ENCODE measurements at places on chromosomes 16 and 17.

DNA sequence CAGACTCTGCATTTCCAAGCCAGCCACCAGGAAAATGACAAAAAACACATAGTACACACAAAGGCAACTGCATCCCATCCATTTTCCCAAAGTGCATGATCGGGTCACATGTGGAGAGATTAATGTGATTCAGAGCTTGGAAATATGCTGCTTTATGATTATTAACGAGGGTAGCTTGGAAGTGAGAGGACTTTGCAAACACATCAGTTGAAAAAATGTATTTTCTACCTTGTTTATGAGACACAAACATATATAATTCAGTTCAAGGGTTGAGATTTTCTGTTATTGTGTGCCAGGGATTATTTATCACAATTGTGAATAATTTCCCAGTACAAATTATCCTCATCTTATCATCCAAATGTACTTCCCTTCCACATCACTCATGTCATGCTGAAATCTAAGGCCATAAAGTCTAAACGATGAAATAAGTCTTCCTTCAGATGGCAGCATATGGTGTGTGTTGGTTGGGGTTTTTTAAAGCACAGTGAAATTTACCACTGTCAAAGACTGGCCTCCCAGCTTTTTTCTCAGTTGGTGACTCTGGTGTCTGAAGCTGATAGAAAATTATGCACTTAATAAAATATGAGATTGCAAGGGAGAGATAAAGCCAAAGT lies 104.7 kb upstream of the ADAMTS18 start:
- DNase-seq: no peak

DNA sequence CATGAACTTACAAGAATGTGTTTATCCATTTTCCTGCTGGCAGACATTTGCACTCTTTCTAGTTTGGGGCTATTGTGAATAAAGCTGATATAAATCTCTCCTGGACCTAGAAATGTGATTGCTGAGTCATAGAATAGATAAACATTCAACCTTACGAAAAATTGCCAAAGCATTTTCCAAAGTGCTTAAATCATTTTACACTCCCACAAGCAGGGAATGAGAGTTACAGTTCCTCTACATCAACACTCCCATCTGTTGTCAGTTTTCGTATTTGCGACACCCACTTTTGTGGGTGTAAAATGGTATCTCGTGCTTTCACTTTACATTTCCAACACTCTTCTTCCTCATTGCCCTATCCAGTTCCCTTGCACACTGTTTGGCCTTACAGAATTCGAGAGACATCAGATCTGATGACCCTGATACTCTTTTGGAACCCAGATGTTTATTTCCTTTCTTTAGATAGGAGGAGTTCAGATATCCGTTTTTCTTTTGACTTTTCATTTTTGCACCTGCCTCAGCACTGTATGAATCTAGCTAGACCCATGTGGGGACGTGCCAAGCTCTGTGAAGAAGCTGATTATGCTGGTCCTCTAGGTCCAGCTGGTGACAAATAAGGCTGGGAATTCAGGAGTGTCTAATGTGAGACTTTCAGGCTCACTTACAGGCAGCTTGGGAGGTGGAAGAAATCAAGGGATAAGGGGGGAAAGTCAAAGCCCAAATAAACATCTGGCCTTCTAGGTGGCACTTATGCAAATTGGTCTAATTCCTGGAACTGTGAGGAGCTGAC lies 14.0 kb downstream of the SOX9 start:
- DNase-seq: no peak

GRCh38 chr17:48439110-48439850 lies 9.3 kb upstream of the SKAP1 start:
- DNase-seq: no peak

DNA sequence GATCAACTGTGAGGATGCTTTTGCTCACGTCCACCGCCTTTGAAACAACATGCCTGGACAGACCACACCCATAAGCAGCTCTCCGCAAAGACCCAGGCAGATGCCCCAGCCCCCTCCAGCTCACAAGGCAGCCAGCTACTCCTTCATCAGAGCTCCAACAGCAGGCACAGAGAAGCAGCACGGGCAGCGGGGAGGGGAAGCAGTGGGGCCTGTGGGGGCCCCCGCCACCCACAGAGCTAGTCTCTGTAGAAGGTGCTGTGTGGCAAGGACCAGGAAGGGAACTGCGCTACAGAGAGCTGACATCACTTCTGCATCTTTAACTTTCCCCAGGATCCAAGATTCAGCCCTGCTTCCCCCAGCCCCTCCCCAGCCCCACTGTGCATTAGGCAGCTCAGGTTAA lies 10.0 kb upstream of the SCNN1G start:
- no peak for DNase-seq

GRCh38 chr17:17051791-17052461 lies 9.7 kb downstream of the MPRIP start:
- DNase-seq: no peak

DNA sequence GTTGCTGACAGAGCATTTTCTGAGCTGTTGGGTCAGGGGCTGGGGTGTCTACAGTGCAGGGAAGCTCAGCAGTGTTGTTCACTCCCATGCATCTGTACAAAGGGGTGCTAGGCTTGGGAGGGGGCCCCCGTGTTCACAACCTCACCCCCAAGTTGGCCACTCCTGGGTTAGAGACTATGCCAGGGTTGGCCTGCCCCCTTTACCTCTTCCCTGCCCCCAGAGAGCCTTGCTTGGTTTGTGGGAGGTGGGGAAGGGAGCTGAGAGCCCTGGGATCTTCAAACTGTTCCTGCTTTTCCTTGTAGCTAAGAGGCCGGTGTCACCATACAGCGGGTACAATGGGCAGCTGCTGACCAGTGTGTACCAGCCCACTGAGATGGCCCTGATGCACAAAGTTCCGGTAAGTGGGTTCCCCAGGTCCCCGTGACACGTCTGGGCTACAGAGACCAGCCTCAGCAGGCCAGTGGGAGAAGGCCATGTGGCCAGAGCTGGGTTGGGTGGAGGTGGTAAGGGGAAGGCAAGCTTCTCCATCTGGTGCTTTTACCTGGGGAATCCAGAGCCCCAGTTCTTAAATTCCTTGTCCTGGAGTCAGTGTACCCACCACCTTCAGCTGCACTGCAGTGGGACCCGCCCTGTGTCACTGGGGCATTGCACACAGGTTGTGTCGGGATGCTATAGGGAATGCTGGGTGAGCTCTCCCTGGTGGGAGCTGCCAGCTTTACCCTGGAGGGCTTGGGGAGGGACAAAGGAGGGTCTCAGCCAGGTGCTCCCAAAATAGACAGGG lies 11.8 kb downstream of the GPRC5C start:
- no peak for DNase-seq

GRCh38 chr16:75389096-75389690 lies 44.1 kb downstream of the CFDP1 start:
- no peak for DNase-seq

- no peak for DNase-seq
Measured at GRCh38 chr17:30600830-30601494, 123.8 kb downstream of the GOSR1 start.

DNA sequence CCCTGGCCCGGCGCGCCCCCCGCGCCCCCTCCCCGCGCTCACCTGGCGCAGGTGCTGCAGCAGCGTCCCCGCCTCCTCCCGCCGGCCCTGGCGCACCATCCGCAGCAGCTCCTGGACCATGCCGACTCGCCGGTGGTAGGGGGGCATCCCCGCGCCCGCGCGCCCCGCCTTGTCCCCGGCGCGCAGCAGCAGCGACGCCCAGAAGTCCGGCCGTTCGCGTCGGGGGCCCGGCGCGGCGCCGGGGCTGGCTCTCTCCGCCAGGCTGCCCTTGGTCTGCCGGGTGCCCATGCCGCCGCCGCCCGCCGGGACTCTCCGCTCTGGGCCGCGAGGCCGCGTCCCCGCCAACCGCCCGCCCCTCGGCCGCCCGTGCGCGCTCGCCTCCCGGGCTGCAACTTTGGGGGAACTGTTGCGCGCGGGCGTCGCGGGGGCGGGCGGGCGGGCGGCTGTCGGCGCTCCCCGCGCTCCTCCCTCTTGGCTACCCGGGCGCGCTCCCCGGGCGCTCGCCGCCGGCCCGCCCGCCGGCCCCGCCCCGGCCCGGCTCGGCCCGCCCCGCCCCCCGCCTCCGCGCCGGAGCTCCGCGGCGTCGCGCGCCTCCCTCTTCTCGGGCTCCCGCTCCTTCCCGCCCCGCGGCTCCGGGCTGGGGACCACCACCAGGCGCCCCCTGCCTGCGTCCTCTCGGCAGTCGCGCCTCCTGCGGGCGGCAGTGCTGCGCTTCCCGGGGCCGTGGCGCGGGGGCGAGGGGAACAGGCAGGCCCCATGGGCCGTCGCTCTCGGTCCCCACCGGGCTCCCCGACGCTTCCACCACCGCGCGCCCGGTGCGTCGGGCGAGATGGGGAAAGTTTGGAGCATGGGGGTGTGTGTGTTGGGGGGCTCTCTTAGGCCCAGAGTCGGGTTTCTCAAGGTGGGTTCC lies at the start of gene LRRC75A:
TSS of gene LRRC75A (minus strand) at position 491 of the 910 bp plus-strand sequence. CDS start at position 288, 203 bp downstream.
- peak; percentile 22 for DNase-seq

- DNase-seq: no peak
Measured at GRCh38 chr17:27247958-27248342, 46.0 kb upstream of the WSB1 start.

- no peak for DNase-seq
Measured at GRCh38 chr17:64779376-64780095, 117.4 kb upstream of the SMURF2 start.

DNA sequence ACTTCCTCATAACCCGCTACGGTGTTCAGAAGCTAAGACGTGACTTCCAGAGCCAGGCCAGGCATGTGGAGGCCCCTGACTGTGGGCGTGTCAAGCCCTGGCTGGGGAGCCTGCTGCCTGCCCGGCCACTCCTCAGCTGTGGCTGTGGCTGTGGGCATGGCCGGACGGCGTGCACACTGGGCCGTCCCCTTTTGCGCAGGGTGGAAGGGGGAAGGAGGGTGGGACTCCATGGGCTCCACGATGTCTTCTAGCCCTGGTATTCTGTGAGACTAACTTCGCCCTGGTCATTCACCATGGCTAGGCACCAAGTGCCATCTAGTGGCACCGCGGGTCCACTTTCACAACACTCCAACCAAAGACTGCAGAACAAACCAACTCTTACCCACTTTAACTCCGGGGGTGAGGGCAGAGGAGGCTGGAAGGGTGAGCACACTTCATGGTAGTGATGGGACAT lies 67.9 kb downstream of the N4BP1 start:
- DNase-seq: no peak

DNA sequence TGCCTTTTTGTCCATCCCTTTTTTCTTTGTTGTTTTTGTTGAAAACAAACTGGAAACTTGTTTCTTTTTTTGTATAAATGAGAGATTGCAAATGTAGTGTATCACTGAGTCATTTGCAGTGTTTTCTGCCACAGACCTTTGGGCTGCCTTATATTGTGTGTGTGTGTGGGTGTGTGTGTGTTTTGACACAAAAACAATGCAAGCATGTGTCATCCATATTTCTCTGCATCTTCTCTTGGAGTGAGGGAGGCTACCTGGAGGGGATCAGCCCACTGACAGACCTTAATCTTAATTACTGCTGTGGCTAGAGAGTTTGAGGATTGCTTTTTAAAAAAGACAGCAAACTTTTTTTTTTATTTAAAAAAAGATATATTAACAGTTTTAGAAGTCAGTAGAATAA lies 4.9 kb downstream of the SOX9 start:
- no peak for DNase-seq

- no peak for DNase-seq
Measured at GRCh38 chr16:31143011-31143693, 6.7 kb downstream of the PRSS36 start.

- no peak for DNase-seq
Measured at GRCh38 chr16:62752854-62753253, 716.6 kb upstream of the CDH8 start.

DNA sequence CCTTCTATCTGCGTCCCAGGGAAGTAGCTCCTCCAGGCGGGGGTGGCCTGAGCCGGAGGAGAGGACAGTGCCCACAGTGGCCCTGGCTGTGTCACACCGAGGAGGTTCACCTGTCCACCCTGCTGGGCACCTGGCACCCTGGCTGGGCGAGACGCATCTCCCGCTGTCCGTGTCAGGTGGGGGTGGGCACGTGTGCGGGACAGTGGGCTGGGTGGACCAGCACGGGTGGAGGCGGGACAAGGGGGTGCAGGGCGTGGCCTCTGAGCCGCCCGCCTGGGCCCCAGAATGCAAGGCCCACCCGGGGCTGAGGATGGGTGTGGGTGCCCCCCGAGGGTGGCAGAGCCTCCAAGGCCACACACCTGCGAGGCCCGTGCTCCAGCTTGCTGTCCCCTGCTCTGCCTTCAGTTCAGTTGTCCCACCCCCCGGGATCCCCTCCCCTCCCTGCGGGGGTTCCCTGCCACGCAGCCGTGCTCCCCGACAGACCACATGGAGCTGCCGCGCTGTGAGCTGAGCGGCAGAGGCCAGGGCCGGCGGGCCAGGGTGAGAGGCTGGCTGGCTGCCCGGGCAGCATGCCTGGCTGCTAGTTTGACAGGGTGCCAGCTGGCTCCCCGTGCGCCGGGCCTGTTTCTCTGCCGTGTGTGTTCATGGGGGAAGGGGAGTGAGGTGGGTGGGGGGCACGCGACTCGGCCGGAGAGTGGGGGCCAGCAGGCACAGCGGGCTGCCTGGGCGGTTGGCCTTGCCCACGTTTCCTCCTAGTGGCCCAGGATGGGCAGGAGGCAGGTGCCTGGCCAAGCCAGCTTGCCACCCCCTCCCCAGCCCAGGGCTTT lies 33.9 kb downstream of the BAHCC1 start:
- DNase-seq: no peak

GRCh38 chr16:31038993-31039392 lies 5.6 kb downstream of the STX4 start:
- DNase-seq: no peak

DNA sequence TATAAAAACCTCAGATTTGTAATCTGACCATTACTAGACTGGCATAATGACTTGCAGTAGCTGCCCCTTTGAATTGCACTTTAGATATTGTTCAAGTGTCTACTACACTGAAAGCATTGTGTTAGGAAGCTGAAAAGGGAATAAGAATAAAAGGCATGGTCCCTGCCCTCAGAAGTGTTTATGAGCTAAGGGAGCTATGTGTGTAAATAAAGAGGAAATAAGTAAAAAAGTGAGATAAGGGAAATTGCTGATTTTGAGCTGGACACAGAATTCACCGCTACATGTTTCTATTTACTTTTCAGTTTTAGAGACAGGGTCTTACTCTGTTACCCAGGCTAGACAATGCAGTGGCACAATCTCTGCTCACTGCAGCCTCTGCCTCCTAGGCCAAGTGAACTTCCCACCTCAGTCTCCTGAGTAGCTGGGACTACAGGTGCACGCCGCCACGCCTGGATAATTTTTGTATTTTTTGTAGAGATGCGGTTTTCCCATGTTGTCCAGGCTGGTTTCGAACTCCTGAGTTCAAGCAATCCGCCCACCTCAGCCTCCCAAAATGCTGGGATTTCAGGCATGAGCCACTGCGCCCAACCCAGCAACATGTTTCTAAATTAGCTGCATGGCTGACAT lies 57.0 kb downstream of the GRB2 start:
- no peak for DNase-seq

DNA sequence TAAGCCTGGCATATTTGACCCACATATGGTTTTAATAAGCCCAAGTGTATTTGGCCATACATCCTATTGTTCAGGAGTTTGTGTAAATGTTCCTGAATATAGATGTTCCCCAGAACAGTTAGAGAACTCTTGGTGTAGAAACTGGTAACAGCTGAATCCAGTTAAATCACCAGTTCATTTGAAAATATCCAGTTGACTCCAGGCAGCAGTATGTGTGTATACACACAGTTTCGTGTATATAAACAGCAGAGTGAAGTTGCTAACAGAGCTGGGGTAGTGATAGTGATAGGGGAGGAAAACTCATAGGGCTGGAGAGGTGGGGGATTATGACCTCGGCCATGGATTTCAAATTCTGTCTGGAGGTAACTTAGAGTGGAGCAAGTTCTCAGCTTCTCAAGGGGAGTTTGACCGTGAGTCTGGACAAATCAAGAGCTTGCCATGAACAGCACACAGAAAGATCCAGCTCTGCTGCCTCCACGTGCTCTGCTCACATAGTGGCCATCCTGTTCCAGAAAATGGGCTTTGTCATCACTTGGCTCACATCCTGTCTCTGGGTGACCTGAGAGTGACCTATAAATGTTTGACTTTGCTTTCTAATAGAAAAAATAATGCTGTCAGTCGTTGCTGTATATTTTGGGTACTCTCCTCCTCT lies 30.6 kb upstream of the MMD start:
- DNase-seq: no peak

Measured in T-helper 1 cell (primary cell).